Islet precursor cell (in vitro differentiated cells): ENCODE measurements at places on chromosomes 2 and 18.

GRCh38 chr18:8769509-8770095 is 64.2 kb downstream of the MTCL1 start:
- peak; percentile 18 for DNase-seq

- no peak for DNase-seq
These were observed 165.4 kb downstream of the RBM43 start for GRCh38 chr2:151096235-151096634.

GRCh38 chr2:150584081-150584480 is 96.6 kb upstream of the RND3 start:
- no peak for DNase-seq

DNA sequence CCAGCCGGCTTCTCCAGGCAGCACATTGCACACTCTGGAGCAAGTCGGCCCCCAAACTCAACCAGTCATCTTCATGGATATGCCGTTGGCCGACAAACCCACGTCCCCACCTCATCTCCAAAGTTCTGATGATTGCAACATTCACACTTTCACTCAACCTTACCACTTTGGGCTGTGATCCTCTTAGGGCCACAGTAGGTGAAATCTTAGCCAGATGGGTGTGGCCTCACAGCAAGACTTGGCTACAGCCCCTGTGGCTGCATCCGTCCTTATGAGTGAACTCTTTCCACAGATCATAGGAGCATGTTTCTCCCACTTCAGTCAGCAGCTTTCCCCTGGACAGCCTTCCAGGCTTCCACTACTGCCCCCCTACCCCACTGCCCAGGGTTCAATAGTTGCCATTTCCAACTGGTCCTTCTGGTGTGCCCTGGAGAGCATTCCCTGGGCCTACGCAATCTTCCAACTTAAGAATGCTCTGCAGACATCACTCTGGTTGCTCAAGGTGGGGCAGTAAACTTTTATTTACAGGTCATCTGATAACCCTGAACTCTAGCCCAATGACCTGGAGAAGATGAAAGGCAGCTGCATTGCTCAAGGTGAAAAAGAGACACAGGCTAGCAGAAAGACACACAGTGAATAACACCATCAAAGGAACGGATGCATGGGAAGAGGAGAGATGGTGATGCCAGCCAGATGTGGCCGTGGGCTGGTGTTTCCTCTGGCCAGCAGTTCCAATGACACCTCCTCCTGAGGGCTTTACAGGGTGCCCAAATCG is 34.5 kb downstream of the ARL4C start:
- DNase-seq: no peak

DNA sequence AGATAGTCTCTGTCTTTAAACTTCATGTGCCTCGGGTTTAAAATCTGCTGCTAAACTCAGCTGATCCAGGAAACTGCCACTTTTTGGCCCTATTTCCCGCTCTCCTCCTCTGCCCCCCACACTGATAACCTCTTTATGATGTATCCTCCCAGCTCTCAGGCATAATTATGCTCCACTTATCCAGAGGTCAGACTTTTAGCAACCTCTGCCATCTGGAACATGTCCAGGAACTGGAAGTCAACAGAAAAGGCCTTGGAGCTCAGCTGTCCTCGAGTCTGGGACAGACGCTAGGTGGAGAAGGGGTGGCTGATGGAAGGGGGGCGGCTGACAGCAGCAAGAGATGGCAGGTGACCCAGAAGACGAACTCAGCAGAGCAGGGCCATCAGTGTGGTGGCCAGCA is 41.2 kb downstream of the ASAP2 start:
- DNase-seq: no peak

GRCh38 chr2:2188344-2188920 is 142.6 kb downstream of the MYT1L start:
- DNase-seq: no peak

- DNase-seq: no peak
These were observed 838.1 kb upstream of the ACVR2A start for GRCh38 chr2:147006736-147007141.

GRCh38 chr2:234982096-234982834 is 30.4 kb downstream of the SH3BP4 start:
- no peak for DNase-seq

DNA sequence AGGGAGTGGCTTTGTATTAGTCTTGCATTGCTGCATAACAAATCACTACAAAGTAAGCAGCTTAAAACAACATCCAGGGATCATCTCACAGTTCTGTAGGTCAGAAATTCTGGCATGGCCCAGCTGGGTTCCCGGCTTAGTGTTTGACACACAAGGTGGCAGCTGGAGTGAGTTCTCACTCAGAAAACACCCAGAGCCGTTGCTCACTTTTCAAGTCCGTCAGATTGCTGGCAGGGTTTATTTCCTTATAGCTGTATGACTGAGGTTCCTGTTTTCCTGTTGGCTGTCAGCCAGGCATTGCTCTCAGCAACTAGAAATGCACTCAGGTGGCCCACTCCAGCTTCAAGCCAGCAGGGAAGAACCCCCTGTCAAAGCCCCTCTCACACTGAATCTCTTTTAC is 324.1 kb downstream of the CCDC178 start:
- DNase-seq: no peak

DNA sequence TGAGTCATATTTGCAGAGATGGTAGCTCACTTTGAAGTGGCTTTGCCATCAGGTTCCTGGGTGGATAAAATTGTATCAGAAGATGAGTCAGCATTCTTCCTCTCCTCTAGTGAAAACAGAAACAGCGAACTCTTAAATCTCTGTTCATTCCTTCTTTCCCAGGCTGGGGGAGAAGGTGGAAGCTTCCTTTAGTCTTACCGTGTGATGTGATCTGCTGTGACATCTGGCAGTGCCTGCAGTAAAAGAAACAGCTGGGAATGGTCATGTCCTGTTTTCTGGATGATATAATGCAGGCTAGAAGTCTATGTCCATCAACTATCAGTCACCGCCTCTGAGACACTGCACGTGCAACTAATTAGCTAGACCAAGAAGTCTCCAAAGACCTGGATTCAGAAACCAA is 171.6 kb downstream of the VAPA start:
- no peak for DNase-seq

DNA sequence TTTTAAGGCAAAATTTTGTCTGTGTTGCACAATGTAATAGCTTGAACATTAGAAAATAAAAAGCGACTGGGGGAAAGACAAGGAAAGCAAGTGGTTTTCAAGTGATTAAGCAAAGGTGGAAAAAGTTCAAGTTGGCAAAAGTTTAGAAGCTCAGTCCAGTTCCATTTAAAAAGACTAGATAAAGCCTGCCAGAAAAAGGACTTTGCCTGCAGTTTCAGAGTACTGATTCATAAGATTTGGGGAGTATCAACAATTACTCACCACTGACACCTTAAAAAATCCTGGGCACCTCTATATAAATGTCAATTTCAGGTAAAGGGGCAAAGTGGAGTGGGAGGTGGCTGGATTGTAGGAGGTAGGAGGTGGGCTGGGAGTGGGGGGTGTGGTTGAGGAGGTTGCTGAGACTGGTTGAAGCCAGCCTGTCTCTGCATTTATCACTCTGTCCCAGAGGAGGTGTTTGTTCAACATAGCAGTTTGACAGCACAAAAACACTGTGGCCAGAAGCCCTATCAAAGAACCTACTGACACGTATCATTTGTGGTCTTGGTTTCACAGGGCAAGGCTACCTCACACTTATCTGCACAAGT is 14.6 kb downstream of the ZEB2 start:
- peak; percentile 62 for DNase-seq

DNA sequence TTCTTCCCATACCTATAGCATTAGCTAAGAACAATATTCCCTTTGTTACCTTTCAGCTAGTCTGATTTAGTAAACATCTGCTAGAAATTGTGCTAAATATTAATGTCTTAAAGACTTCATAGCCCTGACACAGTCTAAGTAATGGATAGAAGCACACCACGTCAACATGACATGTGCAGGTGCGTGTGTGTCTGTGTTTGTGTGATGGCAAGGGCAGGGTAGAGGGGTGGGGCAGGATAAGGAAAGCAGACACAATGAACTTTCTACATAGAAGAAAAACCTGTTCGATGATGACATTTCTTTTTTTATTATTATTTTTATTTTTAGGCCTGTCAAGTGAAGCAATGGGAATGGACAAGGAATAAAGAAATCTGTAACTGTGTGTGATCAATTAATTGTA is 223.3 kb downstream of the NOL4 start:
- no peak for DNase-seq

DNA sequence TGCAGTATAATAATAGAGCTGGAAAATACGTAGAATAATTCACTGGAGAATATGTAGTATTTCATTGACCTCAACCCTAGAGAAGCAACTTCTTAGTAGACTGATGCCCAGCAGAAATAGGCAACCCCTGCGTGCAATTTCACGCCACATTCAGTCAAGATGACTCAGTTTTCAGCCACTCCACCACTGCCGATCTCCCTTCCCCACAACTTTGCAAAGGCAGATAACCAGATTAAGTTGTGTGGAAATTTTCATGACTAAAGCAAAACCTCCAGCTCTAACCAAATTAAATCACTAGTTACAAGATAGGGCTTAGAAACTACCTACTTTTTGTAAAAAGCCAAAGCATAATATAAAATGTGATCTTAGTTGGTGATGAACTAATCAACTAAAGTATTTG is 63.3 kb upstream of the STK17B start:
- DNase-seq: peak; percentile 64

GRCh38 chr2:85355073-85355410 is 473 bp downstream of the ELMOD3 start:
- no peak for DNase-seq

DNA sequence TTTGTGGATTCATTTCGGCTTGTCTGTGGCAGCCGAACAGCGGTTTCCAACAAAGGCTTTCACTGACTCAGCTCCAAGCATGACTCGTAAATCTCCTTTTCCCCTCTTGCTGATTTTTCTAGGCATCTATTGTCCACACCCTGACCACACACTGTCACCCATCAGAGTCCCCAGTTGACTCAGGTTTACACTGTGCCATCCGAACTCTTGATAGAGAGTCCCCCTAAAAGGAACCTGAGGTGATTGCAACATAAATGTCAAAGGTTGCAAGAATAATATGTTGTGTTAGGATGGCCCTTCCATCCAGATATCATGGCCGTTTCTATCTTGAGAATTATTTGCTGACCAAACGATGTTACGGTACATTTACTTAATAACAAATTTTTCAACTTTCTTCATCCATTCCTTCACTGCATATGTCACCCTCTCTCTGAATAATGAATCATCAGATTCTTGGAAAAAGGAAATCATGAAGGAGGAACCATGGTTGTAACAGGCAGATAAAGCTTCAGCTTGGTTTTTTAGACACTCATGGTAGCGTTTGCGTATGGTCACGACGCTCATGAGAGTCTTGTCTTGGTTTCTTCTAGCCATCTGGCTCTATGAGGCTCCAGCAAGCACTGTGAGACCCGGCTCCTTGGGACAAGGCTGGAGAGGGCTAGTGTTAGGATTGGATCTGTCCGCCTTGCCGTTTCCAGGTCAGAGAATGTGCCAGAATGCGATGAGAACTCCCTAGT is 72.1 kb downstream of the NPAS2 start:
- no peak for DNase-seq

DNA sequence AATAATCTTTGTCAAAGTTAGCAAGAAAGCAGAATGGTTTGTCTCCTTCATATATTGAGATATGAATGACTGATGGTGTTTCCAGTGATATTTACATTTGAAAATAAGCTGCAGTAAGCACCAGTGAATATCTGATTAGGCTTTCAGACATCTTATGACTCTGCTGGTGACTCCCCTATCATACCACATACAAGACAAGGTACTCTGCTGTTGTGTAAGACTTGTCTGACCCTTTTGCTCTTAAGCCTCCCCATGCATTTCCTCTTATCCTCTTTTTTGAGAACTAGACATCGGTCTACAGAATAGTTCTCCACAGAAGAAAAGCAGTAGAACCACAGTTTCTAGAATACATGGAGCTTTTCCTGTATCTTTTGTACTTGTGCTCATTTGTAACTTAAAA is 9.3 kb downstream of the POLI start:
- DNase-seq: no peak

- DNase-seq: no peak
These were observed 302.1 kb downstream of the LPIN1 start for GRCh38 chr2:12048550-12048949.

GRCh38 chr2:224910574-224910925 is 131.7 kb downstream of the DOCK10 start:
- DNase-seq: no peak

DNA sequence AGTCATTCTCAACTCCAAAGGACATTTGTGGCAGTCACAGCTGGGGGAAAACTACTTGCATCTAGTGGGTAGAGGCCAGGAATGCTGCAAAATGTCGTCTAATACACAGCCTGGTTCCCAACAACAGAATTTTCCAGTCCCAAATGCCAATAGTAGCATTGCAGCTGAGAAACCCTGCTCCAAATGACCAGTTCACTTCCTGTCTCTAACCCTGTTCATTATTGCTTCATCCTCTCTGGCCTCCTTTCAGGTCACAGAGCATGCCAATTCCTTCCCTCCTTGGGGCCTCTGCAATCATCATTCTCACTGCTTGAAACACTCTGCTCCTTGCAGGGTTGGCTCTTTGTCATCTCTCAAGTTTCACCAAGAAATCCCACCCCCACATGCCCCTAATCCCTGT is 139.1 kb downstream of the IRS1 start:
- DNase-seq: no peak

DNA sequence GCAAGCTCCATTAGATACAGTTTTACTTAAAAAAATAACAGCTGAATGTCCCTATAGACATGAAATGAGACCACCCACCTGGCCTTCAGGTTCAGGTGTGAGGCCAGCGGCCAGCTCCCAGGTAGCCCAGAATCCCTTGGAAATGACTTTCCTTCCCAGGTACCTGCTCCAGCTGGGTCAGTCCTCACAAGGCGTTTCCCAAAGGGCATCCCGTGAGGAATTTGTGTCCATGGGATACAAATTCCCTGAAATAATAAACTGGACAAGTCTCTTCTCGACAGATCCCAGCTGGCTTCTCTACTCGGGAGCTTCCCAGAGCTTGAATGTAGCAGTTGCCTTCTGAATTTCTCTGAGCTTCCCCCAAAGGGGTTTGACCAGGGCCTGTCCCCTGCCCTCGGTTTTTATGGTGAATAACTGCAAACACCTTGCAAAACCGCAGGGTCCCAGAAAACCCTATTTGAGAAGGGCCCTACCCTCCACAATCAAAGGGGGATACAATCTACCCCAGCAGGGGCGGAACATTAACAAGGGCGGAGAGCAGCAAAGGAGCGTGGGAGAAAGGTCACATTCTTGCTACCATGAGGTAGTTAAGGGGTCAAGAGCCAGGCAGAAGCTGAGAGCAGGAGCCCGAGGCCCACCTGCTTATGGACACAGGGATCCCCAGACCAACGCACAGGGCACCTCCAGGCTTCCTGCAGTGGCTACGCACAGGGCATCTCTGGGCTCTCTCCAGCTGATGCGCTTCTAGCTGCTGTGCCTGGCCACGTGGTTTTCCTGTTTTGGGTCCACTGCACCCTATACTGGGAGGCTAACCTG is 107.7 kb downstream of the HDAC4 start:
- no peak for DNase-seq
